ENCODE measurements at places on chromosomes 11 and 22.

DNA sequence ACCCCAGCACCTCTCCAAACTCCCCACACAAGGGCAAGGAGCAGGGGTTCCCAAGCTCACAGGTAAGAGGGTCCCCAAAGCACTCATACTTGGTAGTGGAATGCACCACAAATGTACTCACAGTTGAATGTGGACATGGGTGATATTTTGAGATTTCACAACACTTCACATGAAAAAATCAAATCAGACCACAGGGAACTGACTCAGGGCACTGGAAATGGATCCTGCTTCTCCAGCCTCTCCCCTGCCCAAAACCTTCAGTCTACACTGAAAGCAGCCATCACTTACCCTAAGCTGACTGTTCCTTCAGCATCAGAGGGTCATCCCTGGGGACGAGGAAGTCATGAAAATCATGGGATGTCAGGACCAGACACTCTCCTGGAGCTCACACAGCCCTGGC, 40.2 kb downstream of the SCGB1A1 start:
- DNase-seq: no peak

GRCh38 chr11:61131186-61131585, 28.9 kb downstream of the CD5 start:
- DNase-seq: no peak

DNA sequence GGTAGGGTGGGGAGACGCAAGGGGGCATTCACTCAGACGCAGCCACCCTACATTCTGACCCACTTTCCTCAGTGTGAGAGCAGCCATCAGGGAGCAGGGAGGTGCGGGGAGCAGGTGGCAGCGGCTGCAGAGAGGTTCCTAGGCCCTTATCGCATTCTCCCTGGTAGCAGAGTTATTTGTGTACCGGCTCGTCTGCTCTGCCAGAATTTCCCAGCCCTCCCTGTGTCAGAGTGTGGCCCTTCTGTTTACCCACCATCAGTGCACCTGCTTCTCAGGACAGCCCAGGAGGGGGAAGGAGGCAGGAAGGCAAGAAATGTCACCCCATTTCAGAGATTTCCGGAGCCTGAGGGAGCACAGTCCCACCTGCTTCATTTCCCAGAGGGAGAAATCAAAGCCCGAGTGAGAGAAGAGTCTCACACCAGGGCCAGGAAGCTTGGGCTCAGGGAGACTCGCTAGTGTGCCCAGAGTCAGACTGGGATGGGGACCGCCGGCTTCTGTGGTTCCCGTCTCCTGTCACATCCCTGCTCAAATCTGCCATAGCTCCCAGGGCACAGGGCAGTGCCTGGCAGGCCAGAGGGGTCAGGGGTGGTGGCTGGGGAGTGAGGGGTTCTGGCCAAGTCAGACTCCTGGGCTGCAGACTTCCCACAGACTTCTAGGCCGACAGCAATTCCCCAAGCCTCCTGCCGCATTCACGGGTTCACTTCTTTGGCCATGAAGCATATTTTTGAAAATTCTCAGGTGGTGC, 49.7 kb downstream of the ARRB1 start:
- DNase-seq: no peak

GRCh38 chr11:98568013-98568412, 452.7 kb upstream of the CNTN5 start:
- DNase-seq: no peak

DNA sequence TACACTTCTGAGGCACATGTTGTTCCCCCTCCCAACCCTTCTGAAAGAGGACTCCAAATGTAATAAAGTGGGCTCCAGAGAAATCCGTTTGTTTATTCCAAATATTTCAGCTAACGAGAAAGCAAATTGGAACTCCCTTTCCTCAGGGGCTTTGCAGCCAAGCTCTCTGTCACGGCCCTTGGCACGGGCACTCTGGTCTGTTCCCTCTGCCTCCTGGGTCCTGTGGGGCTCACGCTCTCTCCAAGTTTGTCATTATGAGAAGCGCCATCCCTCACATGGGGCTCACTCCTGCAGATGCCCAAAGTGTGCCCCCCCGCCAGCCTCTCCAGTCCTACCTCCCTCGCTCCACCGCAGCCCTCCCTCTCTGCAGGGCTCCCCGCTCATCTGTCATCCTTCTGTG, 125.4 kb upstream of the POU2AF2 start:
- DNase-seq: no peak

DNA sequence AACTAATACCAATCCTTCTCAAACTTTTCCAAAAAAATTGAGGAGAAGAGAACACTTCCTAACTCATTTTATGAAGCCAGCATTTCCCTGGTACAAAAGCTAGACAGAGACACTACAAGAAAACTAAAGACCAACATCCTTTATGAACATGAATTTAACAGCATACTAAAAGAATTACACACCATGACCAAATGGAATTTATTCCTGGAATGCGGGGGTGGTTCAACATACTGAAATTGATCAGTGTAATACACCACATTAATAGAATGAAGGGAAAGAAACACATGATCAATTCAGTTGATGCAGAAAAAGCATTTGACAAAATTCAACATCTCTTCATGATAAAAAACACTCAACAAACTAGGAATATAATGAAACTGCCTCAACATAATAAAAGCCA, 148.1 kb downstream of the WNT7B start:
- no peak for DNase-seq

DNA sequence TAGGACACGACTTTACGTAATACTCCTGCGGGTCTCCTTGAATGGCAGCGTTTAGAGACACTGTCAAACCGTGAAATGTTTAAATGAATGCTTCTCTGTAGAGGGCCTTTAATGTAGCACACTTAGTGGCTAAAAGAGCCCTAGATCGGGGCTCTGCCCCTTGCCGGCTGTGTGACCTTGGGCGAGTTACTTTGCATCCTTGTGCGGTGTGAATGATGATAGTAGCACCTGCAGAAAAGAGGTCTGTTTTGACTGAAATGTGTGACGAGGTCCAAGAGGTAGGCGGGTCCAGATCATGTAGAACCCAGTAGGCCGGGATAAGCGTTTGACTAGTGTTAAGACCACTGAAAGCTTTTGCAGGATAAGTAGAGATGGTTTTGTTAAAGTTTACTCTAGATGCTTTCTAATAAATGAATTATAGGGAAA, 866 bp downstream of the MED17 start:
- peak; percentile 23 for DNase-seq

- no peak for DNase-seq
Observed at GRCh38 chr22:26636296-26636695, 14.5 kb downstream of the CRYBA4 start.

GRCh38 chr22:20226077-20226716, 41.9 kb downstream of the RTN4R start:
- DNase-seq: peak; percentile 31

GRCh38 chr11:107609400-107610218, 18.7 kb downstream of the ELMOD1 start:
- DNase-seq: peak; percentile 92

DNA sequence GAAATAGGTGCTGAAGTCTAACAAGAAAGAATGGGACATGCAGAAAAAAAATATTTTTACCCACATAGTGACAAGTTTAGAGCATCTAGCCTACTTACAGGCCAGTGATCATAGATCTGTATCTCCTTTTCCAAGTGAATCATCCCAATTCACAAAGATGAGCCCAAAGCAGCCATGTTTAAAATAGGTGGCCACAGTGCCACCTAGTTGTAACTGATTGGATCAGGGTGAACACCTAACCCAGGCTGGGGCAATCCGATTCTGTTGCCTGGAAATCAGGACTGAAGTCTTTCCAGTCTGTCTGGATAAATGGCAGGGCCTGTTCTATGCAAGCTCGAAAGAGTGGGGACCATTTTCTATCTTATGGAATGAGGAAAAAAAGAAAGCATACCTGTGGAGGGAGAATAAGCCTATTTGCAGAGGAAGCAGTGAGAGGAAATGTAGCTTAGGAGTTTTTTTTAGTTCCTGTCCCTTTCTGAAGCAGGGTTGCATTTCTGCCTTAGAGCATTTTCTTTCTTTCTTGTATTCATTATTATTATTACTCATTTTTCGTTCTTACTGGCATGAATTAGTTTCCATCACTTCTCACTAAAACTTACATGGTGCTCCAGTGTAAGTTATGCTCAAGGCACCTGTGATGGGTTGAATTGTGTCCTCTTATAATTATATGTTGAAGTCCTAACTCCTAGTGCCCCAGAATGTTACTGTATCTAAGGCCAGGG, 113.2 kb upstream of the RAG2 start:
- DNase-seq: no peak

DNA sequence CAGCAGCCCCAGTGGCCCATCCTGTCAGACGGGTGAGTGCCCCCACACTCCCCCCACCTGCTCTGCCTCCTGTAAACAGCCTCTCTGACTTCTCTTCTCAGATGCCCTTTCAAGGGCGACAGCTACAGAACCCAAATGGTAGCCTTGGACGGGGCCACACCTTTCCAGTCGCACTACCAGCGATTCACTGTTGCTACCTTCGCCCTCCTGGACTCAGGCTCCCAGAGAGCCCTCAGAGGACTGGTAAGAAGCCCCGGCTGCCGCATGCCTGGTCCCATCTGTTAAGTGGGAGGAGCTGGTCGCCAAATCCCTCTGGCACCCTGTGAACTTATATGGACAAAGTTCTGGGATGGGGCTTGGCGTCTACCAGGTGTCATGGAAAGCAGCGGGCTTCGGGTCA, 6.2 kb downstream of the ZP1 start:
- DNase-seq: no peak

GRCh38 chr11:93216511-93217101, 18.8 kb upstream of the SLC36A4 start:
- no peak for DNase-seq

- peak; percentile 78 for DNase-seq
Observed at GRCh38 chr11:12043959-12044791, 35.7 kb upstream of the DKK3 start.

DNA sequence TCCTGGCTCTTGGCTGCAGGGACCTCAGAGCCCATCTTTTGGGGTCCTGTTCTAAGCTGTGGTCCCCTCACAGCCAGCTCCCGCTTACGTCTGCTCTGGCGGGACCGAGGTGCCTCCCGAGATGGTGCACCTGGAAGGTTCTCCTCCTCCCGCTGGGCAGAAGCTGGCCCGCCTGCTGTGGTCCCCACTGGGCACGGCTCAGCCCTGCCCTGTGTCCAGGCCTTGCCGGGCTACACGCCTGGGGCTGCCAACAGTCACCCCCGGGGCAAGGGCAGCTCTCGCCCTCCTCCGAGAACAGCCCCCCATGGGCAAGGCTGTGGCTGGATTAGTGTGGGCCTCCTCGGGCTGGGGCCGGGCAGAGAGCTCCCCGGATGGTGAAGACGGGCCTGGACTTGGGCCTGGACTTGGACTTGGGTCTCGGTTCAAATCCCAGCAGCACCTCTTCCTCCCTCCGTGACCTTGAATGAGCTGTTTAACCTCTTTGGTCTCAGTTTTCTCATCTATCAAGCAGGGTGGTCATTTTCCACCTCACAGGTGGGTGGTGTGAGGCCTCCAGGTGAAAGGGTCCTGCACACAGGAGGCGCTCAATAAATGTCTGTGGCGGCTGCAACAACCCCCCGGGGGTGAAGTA, 998 bp downstream of the BAIAP2L2 start:
- peak; percentile 31 for DNase-seq

DNA sequence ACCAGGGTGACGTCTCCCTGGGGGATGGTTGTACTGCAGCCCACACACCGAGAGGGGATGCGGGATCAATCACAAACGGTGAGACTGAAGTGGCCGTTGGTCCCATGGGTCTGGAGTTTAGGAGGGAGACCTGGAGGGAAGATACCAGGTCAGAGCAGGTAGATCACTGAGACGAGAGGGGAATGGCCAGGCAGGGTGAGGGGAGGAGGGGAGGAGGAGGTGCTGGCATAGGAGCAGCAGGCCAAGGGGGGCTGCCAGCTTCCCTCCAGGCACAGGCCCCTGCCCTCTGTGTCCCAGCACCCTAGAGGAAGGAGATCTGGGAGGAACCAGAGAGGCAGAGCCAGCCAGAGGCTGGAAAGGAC, 7.0 kb downstream of the MAPK8IP2 start:
- DNase-seq: no peak

GRCh38 chr22:47586038-47586437, 823.6 kb downstream of the TBC1D22A start:
- DNase-seq: no peak

- DNase-seq: peak; percentile 71
Observed at GRCh38 chr11:12599408-12600143, 74.6 kb upstream of the TEAD1 start.

DNA sequence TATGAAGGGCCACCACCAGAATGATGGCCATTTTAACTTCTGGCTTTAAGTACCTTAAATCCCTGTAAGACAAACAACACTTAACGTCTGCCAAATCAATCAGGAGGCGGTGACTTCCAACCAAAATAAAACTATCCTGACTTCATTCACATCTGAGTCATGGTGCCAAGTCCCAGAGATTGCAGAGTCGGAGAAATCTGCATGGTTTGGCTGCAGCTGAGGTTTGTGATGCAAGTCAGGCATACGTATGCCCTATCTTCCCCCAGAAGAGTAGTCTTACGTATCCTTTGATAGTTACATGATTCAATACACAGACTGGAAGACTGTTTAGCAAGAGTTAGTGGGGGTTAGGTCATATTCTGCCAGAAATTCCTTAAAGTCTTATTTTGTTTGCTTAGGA, 1.7 kb upstream of the GAB2 start:
- no peak for DNase-seq

- DNase-seq: peak; percentile 77
Observed at GRCh38 chr22:35552196-35552842, 11.7 kb downstream of the RASD2 start.

GRCh38 chr11:91173701-91174100, 950.9 kb upstream of the CHORDC1 start:
- no peak for DNase-seq
